Head of caudate nucleus (tissue), 42 donors: ENCODE measurements at places on chromosomes 2 and 18.
A peak's percentile ranks its signal among the peaks of the same experiment; 100 is the strongest.

DNA sequence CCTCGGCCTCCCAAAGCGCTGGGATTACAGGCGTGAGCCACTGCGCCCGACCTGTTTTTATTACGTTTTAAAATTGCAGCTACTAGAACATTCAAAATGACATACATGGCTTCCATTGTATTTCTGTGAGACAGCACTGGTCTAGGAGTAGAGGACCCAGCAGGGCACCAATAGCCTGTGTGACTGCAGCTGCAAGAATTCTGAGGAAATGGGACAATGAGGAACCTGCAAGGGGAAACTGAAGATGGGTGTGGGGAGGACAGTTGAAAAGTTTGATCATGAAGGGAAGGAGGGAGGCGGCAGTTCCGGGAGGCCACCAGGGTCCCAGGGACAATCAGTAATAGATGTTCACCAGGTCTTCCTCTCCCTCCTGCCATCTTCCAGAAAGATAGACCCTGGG lies 13.9 kb upstream of the DNPEP start:
- no peak for DNase-seq

- peak; percentile 25 for DNase-seq
Observed at GRCh38 chr2:175568109-175568730, 386.7 kb upstream of the ATP5MC3 start.

- peak; percentile 72 for DNase-seq
Observed at GRCh38 chr2:45651415-45652089, at the start of gene PRKCE. PRKCE (plus strand) TSS chr2:45651675.

DNA sequence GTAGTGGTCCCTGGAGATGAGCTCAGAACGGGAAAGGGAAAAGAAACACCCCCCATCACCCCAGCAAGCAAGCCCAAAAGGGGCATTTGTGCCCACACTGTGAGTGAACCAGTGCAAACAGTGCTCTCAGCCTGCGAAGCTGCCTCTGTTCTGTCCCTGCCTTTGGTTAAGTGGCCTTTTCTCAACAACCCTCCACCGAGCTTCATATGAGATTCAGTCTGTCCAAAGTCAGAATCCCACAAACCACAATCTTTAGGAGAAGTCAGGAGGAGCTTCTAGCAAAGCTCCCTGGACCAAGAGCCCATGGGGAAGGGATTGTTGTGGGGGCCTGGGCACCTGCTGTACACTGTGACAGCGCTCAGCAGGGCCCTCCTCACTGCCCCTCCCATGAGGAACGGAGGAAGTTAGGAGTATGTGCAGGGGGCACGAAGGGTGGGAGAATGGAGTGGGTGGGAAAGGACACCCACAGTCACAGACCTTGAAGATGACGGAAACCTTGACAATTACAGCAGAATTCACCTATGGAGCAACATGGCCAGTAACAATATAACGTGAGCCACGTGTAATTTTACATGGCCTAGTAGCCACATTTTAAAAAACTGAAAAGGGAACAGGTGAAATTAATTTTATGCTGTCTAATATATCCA lies 119.5 kb downstream of the SMAD7 start:
- no peak for DNase-seq

DNA sequence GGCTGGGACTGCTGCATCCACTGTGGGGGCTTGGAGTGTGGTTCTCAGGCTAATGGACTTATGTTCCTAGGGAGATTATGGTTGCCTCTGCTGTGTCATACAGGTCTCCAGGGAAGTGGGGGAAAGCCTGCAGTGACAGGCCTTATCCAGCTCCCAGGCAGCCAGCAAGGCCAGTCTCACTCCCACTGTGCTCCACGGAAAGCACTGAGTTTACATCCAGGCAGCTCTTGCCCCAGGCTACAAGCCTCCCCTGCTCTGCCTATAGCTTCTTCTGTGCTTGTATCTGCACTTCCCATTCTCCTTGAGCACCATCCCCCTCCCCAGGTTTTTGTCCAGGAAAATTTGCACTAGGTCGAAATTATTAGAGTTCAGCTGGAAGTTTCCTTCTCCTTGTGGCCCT lies 231.9 kb downstream of the ZRANB3 start:
- DNase-seq = no peak

DNA sequence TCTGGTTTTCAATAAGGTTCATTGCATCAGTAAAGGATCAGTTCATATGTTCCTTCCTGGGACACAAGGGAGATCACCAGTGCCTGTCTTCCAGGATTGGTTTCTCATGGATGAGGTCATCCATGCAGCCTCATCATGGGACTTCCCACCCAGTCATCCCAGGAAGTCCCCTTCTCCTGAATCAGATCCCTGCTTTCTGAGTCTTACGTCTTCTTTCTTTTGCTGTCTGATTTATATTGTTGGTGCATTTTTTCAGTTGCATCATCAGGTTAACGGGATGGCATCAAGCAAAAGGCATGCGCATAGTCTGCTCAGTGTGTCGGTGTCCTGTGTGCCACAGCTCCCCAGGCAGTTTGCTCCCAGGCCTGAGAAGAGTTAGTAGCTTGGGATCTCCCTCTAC lies 105.9 kb downstream of the SOX11 start:
- DNase-seq = no peak
